ENCODE measurements at places on chromosomes 11 and 22.
A peak's percentile ranks its signal among the peaks of the same experiment; 100 is the strongest.

DNA sequence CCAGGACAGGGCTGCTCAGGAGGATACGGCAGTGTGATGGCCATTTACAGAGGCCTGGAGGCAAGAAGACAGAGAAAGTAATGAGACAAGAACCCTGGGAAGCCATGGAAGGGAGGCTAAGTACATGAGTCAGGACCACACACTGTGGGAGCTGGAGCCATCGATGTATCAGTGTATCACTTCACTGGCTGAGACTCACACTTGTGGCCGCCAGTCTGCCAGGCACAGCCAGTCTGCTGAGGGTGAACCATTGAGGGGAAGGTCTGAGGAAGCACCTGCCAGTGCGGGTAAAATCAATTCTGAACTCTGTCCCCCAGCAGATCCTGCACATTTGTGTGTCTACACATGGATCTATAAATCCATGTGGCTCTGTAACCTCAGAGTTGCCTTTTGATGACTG lies 195.6 kb downstream of the GRIK4 start:
- DNase-seq = no peak

DNA sequence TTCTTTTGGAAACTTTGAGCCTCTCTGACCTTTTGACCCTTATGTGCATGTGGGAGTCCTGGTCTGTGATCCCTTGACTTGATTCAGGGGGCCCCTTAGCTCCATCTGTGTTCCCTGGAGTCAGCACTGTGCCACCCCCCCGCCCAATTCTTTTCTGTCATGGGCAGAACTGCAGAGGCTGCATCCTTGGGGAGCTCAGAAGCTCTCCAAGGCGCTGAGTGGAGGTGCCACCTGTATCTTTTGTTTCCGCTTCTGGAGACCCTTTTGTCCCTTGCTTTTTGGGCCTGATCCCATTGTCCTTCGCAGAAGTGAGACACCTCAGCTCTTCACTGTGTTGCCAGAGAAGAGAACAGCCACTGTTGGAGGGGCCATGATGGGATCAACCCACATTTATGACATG lies 2.4 kb upstream of the PACS1 start:
- DNase-seq = no peak

DNA sequence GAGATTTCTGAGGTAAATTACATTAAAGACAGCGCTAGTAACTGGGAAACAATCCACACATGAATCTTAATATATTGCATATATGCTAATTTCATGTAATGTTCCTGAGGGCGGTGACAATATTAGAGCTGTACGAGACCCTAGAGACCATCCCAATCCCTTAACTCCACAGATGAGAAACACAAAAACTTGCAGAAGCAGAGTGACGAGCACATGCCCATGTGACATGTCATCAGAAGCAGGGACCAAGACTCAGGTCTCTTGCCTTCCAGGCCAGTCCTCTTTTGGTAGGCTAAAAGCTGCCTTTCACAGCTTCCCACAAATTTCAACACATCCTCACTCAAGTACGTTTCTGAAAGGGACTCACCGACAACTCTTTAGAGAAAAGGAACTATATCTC lies 11.8 kb downstream of the MAPK1 start:
- peak; percentile 87 for DNase-seq

- no peak for DNase-seq
These were observed 15.6 kb downstream of the PCF11 start for GRCh38 chr11:83172551-83172950.

GRCh38 chr11:88345408-88345807 lies 7.9 kb upstream of the CTSC start:
- no peak for DNase-seq

- DNase-seq = no peak
These were observed 83.1 kb upstream of the ADSL start for GRCh38 chr22:40263191-40263590.

DNA sequence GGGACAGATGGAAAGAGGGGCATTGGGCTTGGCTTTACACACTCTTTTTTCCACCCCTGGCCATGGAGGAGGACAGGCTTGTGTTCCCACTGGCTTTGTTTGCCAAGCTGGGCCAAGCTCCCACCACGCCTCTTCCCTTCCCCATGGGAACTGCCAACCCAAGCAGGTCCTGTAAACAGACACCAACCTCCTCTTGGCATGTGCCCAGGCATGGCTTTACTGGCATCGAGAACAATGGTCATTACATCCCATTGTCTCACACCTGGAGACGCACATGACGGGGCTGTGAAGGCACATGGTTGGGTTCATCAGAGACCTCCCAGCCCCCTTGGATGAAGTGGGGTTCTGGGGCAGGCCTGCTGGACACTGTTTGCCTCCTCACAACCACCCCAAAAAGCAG lies 11.7 kb downstream of the SEC14L3 start:
- no peak for DNase-seq

- no peak for DNase-seq
These were observed 111.9 kb downstream of the MRTFA start for GRCh38 chr22:40524392-40525249.

GRCh38 chr11:125901872-125902271 lies 1.1 kb downstream of the PUS3 start:
- DNase-seq = no peak

DNA sequence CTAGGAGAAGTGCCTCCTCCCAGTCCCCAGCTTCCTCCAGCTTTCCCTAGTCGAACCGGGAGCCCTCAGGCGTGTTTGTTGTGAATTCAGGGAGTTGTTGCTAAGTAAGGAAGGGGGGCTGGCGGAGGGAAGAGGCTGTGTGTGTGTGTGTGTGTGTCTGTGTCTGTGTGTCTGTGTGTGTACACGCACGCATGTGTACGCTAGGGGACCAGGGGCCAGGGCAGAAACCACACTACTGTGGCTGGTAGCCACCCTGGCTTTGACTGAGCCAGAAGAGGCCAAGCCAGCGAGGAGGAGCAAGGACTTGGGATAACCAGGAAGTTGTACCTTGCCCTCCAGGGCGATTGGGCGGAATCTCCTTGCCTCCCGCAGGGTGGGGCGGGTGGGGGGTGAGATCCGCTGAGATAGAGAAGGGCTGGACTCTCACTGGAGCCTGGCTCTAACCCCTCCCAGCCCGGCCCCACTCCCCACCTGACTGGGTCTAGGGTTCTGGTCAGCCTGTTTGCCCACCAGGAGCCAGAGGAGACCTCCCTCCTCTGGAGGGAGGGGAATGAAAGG lies 7.5 kb downstream of the BCL9L start:
- DNase-seq = no peak

- DNase-seq = no peak
These were observed 145.9 kb downstream of the MAML2 start for GRCh38 chr11:96197103-96197502.

GRCh38 chr22:20132686-20133246 lies 1.2 kb downstream of the ZDHHC8 start:
- DNase-seq = no peak

- no peak for DNase-seq
These were observed 4.8 kb downstream of the VPS26B start for GRCh38 chr11:134229126-134229790.

- peak; percentile 48 for DNase-seq
These were observed 70.6 kb upstream of the SEPTIN5 start for GRCh38 chr22:19643448-19644313.

GRCh38 chr22:37231406-37232139 lies 12.5 kb downstream of the RAC2 start:
- DNase-seq = no peak

DNA sequence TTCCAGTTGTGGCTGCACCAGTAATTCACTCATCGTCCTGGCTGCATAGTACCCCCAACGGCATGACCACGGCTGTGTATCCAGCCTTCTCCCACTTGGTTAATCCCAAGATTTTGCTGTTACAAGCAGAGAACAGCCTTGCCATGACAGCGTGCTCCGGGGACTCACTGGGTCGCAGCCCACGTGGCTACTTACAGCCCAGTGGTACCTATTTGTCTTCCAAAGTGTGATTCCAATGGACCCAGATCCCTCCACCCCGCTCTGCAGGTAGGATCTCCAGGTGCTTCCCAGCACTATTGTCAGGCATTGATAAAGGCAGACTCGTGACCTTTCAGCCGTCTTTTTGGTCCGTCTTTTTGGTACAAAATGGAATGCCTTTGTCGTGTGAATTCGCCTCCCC lies 119.0 kb upstream of the FGF3 start:
- DNase-seq = no peak

DNA sequence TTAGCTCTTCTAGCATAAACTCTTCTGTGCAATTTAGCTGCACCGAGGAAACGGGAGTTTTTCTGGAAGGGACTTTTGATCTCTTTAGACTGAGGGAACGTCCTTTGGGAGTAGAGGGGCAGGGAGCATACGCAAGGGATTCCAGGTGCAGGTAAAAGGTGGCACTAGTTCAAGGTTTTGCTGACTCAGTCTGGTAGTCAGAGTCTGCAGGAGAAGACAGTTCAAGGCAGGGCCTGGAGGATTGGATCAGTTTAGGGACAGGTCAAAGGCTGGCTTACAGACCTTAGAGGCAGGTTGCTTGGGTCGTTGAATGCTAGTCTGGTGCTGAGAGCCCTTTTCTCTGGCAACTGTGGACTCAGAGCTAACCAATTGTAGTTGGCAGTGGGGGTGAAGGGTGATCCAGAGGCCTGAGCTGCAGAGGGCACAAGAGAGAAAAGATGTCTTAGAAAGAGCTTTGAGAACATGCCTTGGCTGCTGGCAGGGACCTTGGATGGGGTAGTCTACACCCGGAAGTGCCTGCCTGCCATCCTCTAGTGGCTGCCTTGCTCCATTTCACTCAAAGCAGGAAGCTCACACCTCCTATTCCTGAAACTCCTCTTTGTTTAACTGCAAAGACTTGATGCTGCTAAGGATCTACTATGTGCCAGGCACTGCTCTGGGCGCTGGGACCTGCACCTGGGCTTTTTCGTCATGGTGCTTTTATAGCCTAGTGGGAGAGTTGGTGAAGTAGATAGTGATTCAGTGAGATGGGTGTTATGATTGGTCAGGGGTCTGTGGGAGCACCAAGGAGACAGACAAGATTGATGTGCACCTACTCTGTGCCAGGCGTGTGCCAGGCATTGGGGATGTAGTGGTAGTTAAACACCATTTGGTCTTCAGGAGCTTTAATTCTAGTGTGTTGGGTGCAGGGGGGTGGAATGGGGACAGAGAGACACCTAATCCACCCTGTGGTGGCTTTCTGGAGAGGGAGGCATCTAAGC lies 17.1 kb downstream of the MIAT start:
- peak; percentile 71 for DNase-seq

DNA sequence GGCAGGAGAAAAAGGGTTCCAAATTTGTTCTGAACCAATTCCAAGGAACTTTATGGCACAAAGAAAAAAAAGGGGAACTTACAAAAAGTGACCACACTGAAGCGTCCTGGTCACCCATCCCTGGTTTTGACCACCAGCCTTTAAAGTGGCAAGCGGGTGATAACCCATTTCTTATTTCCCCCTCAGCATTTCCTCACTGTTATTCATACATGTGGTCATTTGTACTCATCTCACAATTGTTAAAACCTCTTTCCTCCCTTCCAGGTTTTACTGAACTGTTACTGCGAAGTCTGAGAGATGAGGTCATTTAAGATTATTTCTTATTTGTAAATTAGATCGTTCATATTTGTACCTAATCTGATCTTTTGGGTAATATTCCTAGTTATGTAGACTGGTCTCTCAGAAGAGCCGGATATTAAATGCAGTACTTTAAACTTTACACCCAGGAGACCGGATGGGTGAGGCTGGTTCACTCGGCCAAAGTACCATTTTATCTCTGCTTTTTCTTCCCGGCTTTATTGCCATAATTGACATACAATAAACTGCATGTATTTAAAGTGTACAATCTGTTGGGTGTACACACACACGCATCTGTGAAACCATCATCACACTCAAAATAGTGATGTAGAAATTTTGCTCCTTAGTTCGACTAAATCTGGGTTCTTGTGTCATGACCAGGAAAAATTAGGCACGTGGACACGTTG lies 47.0 kb downstream of the CDPF1 start:
- no peak for DNase-seq

- no peak for DNase-seq
These were observed 20.1 kb downstream of the OR10A6 start for GRCh38 chr11:7911011-7911410.

DNA sequence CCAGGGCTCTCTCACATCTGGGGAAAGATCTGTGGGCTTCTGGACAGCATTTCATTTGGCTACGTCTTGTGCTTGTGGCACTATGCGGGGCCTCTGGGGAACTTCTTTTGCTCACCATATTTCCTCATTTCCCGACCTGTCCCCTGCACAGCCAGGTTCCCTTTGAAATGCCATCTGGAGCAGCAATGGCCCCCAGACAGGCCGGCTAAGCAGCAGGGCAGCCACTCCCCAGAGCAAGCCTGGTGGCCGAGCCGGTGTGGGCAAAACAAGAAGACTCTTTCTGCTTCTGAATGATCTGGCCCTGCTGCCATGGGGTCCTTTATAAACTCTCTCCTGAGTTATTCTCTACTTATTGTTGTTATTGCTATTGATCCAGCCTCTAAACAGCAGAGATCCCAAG lies 190.7 kb upstream of the NECTIN1 start:
- DNase-seq = no peak

DNA sequence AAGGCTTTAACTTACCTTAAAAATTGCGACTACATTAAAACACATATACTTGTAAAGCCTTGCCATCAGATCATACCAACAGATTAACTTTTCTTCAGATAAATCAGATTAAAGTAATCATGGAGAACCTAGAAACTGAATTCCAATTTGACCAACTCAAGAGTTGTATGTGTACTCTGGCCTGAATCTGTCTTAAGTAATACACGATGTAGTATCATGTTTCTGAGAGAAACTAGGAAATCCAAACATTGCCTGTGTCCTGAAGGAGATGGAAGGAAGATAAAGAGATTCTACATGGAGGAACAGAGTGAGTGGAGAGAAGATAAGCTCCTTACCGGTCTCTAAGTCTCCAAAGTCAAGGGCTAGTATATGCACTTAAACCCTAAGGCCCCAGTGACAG lies 162.1 kb downstream of the CADM1 start:
- DNase-seq = no peak

DNA sequence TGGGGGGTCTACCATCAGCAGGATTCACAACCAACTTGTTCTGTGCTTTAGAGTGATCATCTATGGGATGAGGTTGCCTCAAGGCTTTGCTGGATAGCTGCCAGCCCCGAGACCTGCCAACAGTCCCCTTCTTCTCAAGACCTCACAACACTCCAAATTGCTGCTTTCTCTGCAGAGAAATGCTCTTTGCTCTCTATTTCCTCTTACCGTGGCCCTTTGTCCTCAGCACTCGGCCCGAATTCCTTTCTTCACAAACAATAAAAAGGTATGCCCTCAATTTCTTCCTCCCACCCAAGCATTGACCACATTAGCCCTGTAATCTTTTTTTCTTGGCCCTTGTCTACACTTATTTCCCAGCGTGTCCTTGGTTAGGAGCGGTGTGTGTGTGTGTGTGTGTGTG lies 147.4 kb upstream of the SNX19 start:
- no peak for DNase-seq

DNA sequence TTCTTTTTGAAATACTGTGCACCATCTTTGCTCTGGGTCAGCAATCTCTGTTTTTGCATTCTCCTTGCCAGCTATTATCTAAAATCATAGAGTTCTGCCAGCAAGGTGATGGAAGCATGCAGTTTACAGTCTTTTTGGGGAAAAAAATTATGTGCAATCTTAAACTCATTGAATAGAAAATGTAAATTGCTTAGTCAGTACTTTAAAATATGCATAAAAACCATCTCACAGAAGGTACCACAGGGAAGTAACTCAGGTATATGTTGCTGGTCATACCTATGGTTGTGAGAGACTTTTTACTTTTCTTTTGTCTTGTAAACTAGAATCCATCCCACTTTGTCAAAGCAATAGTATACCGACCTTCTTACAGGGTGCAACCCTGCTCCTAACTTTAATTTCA lies 469.8 kb upstream of the ANO3 start:
- no peak for DNase-seq

Measured in HL-60 (cell line).